Endothelial cell of umbilical vein (primary cell): ENCODE measurements at places on chromosomes 16 and 17. TPM values are rescaled to one million over a fixed set of nuclear protein-coding genes. Genes with fewer than 3 reads are reported as not detected.

ATPAF2 gene
- 32.1 and 35.7 TPM in 2 replicates for total RNA-seq

GRCh38 chr16:870856-871561 is 70.5 kb upstream of the GNG13 start:
- no peaks in the 10 kb centered on the region for H3K4me1 ChIP-seq
- H3K4me3 ChIP-seq, result no peak overlapping the region
- no peaks in the 10 kb centered on the region for H3K27me3 ChIP-seq
- DNase-seq, result no peak
- no peaks in the 10 kb centered on the region for H3K36me3 ChIP-seq
- no peak overlapping the region for H3K27ac ChIP-seq

DNA sequence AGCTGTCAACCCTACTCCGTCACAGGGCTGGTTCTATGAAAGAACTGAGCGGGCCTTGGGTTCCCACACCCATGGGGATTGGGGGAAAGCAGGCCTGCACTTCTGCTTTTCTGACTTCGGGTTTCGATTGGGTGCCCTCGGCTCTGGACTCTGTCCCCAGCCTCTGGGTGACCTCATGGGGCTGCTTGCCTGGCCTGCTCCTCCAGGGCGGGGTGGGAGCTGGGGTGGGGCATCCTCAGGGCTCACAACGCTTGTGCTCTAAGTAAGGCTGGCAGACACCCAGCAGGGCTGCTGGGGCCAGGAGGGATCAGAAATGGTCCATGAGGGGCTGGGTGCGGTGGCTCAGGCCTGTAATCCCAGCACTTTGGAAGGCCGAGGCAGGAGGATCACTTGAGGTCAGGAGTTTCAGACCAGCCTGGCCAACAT is 19.2 kb downstream of the ARHGAP27 start:
- H3K4me1 ChIP-seq, result peaks cover 12% of the 10 kb centered on the region
- no peaks in the 10 kb centered on the region for H3K27me3 ChIP-seq
- H3K4me3 ChIP-seq, result no peak overlapping the region
- H3K27ac ChIP-seq, result no peak overlapping the region
- no peak for DNase-seq

- H3K27me3 ChIP-seq, result peaks cover 3% of the 10 kb centered on the region
- no peak for DNase-seq
- no peak overlapping the region for H3K4me3 ChIP-seq
- no peaks in the 10 kb centered on the region for H3K36me3 ChIP-seq
These were observed 2.9 kb downstream of the CFAP97D1 start for GRCh38 chr17:43782913-43783680.

DNA sequence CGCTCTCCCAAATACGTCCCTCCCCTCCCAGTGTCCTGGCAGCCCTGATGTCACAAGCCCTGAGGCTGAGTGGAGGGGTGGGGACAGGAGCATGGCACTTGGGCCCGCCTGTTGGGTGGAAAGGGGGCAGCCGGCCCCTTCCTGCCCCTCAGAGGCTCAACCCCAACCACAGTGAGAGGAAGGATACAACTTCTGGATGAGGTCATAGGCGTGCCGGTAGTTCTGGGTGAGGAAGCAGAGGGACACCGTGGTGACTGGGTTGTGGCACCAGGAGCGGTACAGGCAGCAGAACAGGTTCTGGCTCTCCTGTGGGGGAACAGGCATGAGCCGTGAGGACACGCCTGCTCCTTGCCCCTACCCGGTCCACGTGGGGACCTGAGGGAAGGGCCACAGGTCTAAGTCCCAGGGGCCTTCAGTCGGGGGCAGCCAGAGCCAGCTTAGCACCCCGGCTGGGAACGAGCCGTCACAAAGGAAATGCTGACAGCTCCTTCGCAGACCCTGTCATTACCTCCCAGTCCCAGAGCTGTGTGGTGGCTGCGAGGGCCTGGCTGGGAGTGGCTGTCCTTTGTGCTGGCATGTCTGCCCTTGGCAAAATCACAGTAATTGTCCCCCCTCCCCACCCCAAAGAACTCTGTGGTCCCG is 11.2 kb upstream of the MTSS2 start:
- H3K4me3 ChIP-seq, result no peak overlapping the region
- H3K27ac ChIP-seq, result no peak overlapping the region
- no peaks in the 10 kb centered on the region for H3K27me3 ChIP-seq
- no peaks in the 10 kb centered on the region for H3K36me3 ChIP-seq
- H3K4me1 ChIP-seq, result peaks cover 35% of the 10 kb centered on the region

DNA sequence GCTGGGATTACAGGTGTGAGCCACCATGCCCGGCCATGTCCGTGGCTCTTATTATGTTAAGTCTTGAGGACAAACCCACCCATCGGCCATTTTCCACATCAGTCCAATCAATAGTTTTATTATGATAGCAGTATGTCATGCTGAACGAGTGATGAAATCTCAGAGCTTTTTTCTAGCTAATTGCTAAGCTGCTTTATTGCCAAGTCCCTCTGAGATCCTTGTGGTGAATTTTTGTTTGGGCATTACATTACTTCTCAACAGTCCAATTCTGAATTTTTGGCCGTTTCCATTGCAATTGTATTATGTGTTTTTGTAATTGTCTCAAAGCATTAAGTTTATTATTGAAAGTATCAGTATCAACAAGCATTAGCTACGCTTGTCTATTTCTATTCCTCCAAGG is 10.9 kb downstream of the RNF112 start:
- H3K27ac ChIP-seq, result no peak overlapping the region
- H3K36me3 ChIP-seq, result no peaks in the 10 kb centered on the region
- H3K4me3 ChIP-seq, result no peak overlapping the region
- DNase-seq, result no peak
- no peaks in the 10 kb centered on the region for H3K4me1 ChIP-seq
- H3K27me3 ChIP-seq, result no peaks in the 10 kb centered on the region

DNA sequence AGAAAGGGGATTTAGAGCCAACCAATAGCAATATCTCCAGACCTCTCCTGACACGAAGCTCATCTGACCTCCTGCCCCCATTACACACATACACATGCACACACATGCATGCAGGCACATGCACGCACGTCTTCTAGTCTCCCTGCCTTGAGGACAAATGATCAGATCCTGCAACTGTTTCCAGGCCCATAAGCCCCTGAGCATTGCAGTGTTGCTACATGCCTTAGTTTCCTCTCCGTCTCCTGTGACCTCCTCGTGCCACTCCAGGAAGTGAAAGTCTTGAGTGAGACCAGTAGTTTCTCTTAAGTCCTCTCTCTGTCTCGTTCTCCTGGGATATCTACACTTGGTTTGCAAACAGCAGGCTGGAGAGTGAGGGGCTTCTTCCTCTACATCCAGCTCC is 8.2 kb downstream of the CIITA start:
- H3K36me3 ChIP-seq, result no peaks in the 10 kb centered on the region
- no peaks in the 10 kb centered on the region for H3K4me1 ChIP-seq
- H3K27ac ChIP-seq, result no peak overlapping the region
- DNase-seq, result no peak

TP53TG3B gene
- not detected in 2 replicates for total RNA-seq
